Stimulated activated CD4-positive, alpha-beta T cell treated with anti-CD3 and anti-CD28 coated beads, Interleukin-15, amount 100 ng/mL, for 1 hour (primary cell): ENCODE measurements at places on chromosomes 3 and 15.

- DNase-seq: no peak
Measured at GRCh38 chr3:64196236-64196929, 28.9 kb downstream of the PRICKLE2 start.

DNA sequence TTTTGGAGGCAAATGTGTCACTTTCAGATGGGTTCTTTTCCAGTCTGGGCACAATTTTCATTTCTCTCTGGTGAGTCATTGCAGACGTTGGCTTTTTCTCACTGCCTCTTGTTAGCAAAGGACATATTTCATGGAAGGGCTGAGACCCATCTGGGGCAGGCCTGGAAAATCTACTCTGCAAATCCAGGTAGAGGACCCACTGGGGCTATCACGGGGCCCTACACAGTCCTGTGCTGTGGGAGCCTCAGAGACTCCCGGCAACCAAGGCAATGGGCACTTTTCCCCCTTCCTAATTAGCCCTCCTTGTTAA, 58.0 kb downstream of the HRH1 start:
- no peak for DNase-seq

DNA sequence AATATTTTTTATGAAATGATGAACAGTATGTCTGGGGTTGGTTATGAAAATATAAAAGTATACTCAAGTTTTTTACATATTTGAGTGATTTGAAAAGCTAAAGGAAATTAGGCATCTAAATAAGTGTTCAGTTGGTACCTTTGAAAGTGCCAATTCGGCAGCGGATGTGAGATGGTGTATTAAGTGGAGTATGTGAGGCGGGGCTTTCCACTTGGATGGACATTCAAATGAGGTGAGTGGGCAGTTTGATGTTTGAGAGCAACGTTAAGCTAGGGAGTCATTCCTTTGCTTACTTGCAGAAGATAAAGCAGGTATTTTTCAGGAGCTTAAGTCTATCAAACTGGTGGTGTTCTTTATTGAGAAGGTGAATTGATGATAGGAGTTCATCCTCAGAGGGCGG, 189.0 kb upstream of the GOLIM4 start:
- DNase-seq: no peak

DNA sequence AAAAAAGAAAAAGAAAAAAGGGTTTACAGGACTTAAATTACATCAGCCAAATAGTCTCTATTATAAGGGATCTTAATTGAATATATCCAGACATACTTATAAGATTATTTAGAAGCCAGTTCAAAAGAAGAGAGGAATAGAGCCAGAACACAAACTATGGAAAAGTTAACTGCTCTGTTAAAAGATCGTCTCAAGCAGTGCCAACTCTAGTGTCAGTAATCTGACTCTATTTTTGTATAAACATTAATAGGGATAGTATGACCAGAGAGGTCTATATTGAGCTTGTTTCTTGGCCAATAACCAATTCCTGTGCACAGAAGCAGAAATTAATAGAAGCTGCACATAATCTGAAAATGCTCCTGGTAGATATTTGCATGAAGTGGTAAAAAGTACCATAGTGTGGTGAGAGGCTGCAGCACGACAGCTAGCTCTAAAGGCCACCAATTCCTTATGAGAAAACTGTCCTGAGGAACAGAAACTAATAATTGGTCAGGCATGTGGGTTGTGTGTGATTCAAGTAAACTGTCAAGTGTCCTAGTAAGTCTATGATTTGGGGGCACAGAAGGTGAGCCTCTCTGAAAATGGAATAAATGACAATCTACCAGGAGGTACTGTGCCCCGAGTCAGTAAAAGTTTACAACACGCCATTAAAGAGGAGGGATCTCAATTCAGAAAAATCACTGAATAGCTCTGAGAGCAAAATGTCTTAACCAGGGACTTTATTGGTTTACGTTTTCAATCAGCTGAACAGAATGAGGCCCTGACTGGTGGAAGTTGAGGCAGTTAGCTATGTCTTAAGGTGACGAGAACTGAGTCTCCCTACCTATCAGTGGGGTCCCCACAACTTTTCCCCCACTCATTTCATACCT, 51.5 kb upstream of the NANOGP8 start:
- no peak for DNase-seq

DNA sequence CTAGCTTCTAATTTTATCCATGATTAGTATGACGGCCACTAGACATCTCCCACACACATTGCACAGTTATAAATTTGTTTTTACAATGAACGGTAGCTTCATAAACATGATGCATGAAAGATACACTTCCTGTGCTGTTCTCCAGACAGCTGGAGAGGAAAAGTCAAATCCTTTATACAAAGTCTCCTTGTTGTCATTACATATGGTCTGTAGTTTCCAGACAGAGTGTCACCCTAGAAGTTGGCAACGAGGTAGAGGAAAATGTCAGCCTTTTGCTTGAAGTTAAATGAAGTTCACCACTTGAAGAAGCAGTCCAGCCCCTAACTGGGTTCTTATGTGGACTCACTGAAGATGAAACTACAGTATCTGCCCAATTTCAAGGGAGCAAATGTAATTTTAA, 253.0 kb upstream of the P2RY1 start:
- no peak for DNase-seq

- DNase-seq: no peak
Measured at GRCh38 chr3:40073310-40074007, 236.0 kb upstream of the EIF1B start.

DNA sequence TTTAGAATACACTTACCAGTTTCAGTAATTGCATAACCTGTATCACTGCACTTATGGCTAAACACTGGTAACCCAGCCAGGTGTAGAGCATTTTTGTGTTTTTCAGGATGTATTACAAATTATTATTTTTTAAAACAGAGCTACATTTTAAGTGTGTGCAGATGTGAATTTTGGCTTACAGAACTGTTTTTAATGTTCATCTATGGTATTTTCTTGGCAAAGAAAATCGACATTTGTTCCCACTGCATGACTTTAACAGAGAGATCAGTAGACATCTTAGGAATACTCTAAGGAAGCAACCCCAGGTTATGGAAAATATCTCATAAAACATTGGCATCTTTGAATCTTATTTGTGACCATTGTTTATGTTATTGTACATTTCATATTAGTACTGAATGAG, 73.3 kb downstream of the ATP13A4 start:
- no peak for DNase-seq

DNA sequence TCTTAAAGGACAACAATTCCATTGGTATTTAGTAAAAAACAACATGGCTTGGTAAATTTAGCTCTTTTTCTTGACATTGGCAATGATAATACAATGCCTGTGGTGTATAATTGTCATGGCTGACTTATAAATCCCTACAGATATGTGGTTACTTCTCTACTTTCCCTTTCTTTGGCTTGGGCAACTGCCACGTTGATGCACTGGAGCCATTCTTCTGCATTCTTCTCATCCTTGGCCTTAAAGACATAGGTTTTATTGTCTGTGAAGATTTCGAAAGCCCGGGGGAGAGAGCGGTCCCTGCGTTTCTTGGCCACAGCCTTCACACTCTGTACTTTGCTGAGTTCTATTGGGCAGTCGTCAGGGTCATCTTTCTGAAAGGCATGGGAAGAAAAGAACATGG, 101.1 kb upstream of the CCNL1 start:
- DNase-seq: no peak

- no peak for DNase-seq
Measured at GRCh38 chr3:113247068-113247467, 35.7 kb downstream of the BOC start.

DNA sequence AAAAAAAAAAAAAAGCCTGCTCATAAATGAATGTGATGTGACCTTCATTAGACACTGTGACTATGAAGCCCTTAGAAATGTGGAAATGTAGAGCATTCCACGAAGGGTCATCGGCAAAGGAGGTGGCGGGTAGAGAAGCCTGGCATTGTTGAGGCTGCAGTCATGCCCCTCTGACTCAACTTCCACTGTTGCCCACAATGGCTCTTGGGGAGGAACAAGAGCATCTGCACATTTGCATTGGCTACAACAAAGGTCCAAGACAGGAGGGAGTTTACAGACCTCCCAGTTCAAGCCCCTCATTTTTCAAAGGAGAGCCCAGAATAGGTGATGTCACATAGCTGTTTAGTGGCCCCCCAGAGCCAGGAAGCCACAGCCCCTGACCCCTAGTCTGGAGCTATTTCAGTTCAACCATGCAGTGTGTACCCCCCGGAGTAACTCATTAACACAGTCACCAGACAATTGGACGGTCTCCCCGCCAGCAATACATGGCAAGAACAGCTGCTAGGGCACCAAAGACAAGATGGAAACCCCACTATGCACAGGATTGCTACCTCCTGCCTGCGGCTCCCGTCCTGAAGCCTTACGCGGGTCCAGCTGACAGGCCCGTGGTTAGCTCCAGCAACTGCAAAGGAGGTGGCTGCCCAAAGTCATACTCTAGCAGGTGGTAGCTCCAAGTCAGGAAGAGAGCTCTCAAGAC, 56.2 kb downstream of the SH3BP5 start:
- no peak for DNase-seq

DNA sequence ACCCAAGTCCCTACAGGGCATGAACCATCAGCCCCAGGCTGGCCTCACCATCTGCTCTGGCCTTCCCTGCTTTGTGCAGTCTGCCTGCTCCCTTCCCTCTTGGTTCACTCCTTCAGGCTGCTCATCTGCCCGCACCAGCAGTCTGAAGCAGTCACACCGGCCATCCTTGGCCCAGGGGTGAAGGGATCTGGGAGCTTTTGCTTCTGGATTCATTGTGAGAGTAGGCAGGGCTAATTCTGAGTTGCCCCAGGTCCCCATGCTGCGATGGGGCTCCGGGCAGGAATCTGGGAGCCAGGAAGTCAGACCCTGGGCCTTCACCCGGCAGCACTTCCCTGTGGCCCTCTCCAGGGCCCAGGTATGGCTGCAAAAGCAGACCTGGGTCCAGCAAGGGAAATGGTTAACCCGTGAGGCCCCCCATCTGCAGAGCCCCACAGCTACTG, 99.7 kb downstream of the VGLL4 start:
- DNase-seq: no peak

DNA sequence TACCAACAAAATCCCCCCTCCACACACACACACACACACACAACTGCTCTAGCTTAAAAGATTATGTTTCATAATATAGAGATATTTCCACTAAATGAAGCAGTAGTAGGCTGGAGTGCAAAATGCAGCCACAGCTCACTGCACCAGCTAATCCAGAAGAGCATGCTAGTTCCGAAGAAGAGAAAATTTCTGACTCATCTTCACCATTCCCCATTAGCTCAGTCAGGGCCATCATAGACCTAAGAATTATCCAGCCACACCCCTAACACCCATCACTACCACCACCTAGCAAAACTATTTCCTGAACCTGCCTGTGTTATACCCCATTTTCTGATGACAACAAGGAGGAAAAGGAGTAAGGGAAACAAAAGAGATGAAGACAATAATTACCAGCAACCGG, 67.1 kb upstream of the UBE2E2 start:
- DNase-seq: no peak

- DNase-seq: no peak
Measured at GRCh38 chr3:148646126-148646665, 51.5 kb upstream of the AGTR1 start.

- no peak for DNase-seq
Measured at GRCh38 chr3:37181756-37182155, 7.4 kb upstream of the LRRFIP2 start.

GRCh38 chr3:23671851-23672589, 133.7 kb upstream of the UBE2E1 start:
- no peak for DNase-seq

DNA sequence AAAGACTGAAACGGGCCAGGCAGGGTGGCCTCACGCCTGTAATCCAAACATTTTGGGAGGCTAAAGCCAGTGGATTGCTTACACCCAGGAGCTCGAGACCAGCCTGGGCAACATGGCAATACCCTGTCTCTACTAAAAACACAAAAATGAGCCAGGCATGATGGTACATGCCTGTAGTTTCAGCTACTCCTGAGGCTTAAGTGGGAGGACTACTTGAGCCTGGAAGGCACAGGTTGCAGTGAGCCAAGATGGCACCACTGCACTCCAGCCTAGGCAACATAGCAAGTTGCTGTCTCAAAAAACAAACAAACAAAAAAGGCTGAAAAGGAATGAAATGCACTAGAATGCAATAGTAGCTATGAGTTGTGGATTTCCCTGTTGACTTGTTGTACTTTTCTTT, 94.7 kb downstream of the STAG1 start:
- DNase-seq: no peak

GRCh38 chr3:4061195-4061594, 242.0 kb upstream of the SETMAR start:
- DNase-seq: no peak

DNA sequence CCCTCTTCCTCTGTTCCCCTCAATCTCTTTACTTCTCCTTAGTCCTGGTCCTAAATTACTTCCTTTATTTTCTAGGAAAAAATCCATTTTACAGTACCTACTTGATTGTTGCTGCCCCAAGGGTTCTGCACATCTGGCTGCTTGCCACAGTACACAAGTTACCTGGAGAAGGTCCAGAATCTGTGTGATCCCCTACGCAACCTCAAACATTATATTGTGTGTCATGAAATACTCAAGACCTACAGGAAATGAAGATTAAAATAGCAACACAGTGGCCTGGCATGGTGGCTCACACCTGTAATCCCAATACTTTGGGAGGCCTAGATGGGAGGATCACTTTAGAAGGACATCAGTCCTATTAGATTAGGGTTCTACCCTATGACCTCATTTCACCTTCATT, 48.7 kb downstream of the PRKAR2A start:
- no peak for DNase-seq

DNA sequence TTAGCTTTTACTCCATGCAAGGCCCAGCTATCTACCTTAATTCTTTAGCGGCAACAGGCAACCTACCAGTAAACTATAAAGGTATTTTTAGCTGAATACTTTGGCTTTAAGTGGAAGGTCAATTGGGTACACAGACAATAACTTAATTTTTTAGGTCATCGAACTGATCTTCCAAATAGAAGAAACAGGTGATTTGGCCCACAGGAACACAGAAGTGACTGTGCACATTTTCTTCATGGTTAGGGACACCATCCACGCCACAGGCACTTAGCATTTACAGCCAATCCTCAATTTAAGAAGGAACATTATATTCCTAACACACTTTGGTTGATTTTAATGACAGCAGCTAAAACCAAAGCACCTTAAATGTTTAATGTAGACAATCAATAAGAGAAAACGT, 1.9 kb downstream of the ARPP19 start:
- no peak for DNase-seq

- DNase-seq: no peak
Measured at GRCh38 chr3:7428206-7428718, 567.3 kb downstream of the GRM7 start.

- DNase-seq: no peak
Measured at GRCh38 chr3:128122013-128122412, 1.6 kb downstream of the RUVBL1 start.

- no peak for DNase-seq
Measured at GRCh38 chr15:77021803-77022381, 27.0 kb downstream of the PSTPIP1 start.

DNA sequence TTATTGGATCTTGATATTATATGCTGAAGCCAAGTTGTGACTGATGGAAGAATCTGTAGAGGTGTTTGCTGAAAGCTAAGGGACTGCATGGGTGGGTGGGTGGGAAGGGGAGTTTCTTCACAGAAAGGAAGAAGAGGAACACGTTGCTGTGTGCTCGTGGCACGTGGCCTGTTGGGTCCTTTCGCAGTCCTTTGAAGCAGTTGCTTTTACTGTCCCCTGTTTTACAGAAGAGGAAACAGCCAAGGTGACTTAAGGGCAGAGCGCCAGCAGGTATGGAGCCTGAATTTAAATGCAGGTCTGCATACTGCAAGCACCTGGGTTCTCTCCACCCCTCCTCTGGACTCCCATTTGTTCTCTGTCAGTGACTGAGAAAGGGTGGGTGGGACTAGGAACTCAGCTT, 59.4 kb upstream of the PRR23C start:
- no peak for DNase-seq
